Smooth muscle cell of bladder (primary cell): ENCODE measurements at places on chromosomes 1 and 21. TPM values are rescaled to one million over a fixed set of nuclear protein-coding genes. Genes with fewer than 3 reads are reported as not detected.

The ZNF697 gene
- 8.7 and 10.2 TPM in 2 replicates for total RNA-seq

The NMNAT2 gene
- total RNA-seq: 0.18 and 0.28 TPM in 2 replicates

The SLC1A7 gene
- total RNA-seq: 1.00 and 5.8 TPM in 2 replicates

The GBP7 gene
- total RNA-seq: not detected in 2 replicates

The PATJ gene
- total RNA-seq: 6.8 and 8.7 TPM in 2 replicates

The BMP8A gene
- total RNA-seq: under 0.01 and 0.28 TPM in 2 replicates

The TIAM1 gene
- total RNA-seq: 0.28 and 0.37 TPM in 2 replicates

The ADAMTS1 gene
- 366 and 480 TPM in 2 replicates for total RNA-seq

The CHIA gene
- not detected in 2 replicates for total RNA-seq

The ZBTB8B gene
- under 0.01 TPM in 1 of 2 replicates, not detected in the other for total RNA-seq

The SPRR3 gene
- total RNA-seq: not detected in 2 replicates

The KIF26B gene
- total RNA-seq: 7.8 and 25.8 TPM in 2 replicates

The TMCO1 gene
- 65.0 and 74.0 TPM in 2 replicates for total RNA-seq

The ACTL8 gene
- total RNA-seq: under 0.01 and 0.09 TPM in 2 replicates

The SPRR1B gene
- total RNA-seq: not detected in 2 replicates

The NR0B2 gene
- not detected in 2 replicates for total RNA-seq

The PINK1 gene
- total RNA-seq: 68.7 and 83.2 TPM in 2 replicates

The OR2L13 gene
- not detected in 2 replicates for total RNA-seq

The ST6GALNAC3 gene
- total RNA-seq: 1.7 and 5.3 TPM in 2 replicates

The ZNF669 gene
- total RNA-seq: 5.8 and 6.8 TPM in 2 replicates

The SPATA1 gene
- 0.46 and 0.71 TPM in 2 replicates for total RNA-seq

The NBPF12 gene
- 4.8 and 6.9 TPM in 2 replicates for total RNA-seq

The SMIM1 gene
- 2.0 and 2.6 TPM in 2 replicates for total RNA-seq

The LCE1A gene
- total RNA-seq: not detected in 2 replicates

The ZSWIM5 gene
- 1.4 and 1.9 TPM in 2 replicates for total RNA-seq

The AADACL4 gene
- under 0.01 and 0.83 TPM in 2 replicates for total RNA-seq

The MASP2 gene
- not detected in 2 replicates for total RNA-seq

The CELA2A gene
- 0.14 and 0.37 TPM in 2 replicates for total RNA-seq

The PRSS38 gene
- not detected in 2 replicates for total RNA-seq

The C4BPB gene
- 0.14 TPM in 1 of 2 replicates, not detected in the other for total RNA-seq

The RNF186 gene
- not detected in 2 replicates for total RNA-seq

The S100B gene
- 0.28 TPM in 1 of 2 replicates, not detected in the other for total RNA-seq

The TMEM54 gene
- 29.4 and 42.3 TPM in 2 replicates for total RNA-seq

The ST7L gene
- 12.7 and 14.1 TPM in 2 replicates for total RNA-seq

The FAM72D gene
- total RNA-seq: 0.28 and 0.37 TPM in 2 replicates

The OR2M2 gene
- not detected in 2 replicates for total RNA-seq

The MPL gene
- total RNA-seq: not detected in 2 replicates

The DCDC2B gene
- total RNA-seq: under 0.01 TPM in 1 of 2 replicates, not detected in the other

The ODR4 gene
- 18.6 and 29.2 TPM in 2 replicates for total RNA-seq

The TMEM82 gene
- not detected in 2 replicates for total RNA-seq

The KPRP gene
- total RNA-seq: not detected in 2 replicates

The PODN gene
- total RNA-seq: 56.5 and 58.7 TPM in 2 replicates

The SNX7 gene
- 48.1 and 52.4 TPM in 2 replicates for total RNA-seq

The RNU1-1 gene
- total RNA-seq: 3,030 and 4,050 TPM in 2 replicates

The ESRRG gene
- total RNA-seq: 0.09 TPM in 1 of 2 replicates, not detected in the other

The PPM1J gene
- total RNA-seq: 0.55 and 0.57 TPM in 2 replicates

The PIGM gene
- 3.3 and 3.7 TPM in 2 replicates for total RNA-seq

The FMN2 gene
- total RNA-seq: 3.2 and 5.8 TPM in 2 replicates

The AMY1A gene
- not detected in 2 replicates for total RNA-seq

The UBE2Q1 gene
- 21.0 and 27.9 TPM in 2 replicates for total RNA-seq

The ICOSLG gene
- total RNA-seq: 0.65 and 1.1 TPM in 2 replicates

The RIIAD1 gene
- total RNA-seq: not detected in 2 replicates

The USH2A gene
- under 0.01 TPM in 2 replicates for total RNA-seq

The PIP5K1A gene
- 54.5 and 60.6 TPM in 2 replicates for total RNA-seq

The EFCAB7 gene
- total RNA-seq: 8.0 and 8.1 TPM in 2 replicates

The SLFNL1 gene
- 0.28 and 0.55 TPM in 2 replicates for total RNA-seq

The DNASE2B gene
- not detected in 2 replicates for total RNA-seq

The HSD3B2 gene
- not detected in 2 replicates for total RNA-seq

The MIXL1 gene
- not detected in 2 replicates for total RNA-seq
